ENCODE measurements at places on chromosomes 2 and 18.

- DNase-seq, result no peak
These were observed 67.8 kb downstream of the RTP5 start for GRCh38 chr2:241937297-241937696.

- DNase-seq, result no peak
These were observed 57.4 kb upstream of the ACKR3 start for GRCh38 chr2:236512267-236512666.

- DNase-seq, result no peak
These were observed 23.7 kb downstream of the CYP27A1 start for GRCh38 chr2:218805627-218806026.

- DNase-seq, result no peak
These were observed 7.0 kb downstream of the TANC1 start for GRCh38 chr2:158975271-158975921.

DNA sequence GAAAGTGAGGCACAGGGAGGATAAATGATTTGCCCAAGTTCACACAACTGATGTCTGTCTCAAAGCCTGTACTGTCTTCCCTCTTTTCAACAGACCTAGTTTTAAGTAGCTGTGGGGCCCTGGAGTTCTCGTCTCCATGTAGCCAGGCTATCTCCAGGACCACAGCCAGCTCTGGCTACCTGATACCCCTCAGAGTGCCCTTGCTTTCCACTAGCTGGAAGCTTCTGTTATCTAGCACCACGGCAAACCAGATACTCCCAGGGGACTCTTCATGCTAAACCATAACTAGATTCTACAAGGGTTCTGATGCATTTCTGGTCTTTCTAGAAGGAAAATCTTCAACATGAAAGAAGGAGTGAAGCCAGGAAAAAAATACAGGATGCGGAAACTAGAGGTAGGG lies 137.3 kb downstream of the GALNT14 start:
- DNase-seq, result no peak

GRCh38 chr2:45344071-45344470 lies 267.0 kb downstream of the SRBD1 start:
- no peak for DNase-seq

GRCh38 chr2:127511917-127512316 lies 14.4 kb downstream of the IWS1 start:
- DNase-seq, result no peak

- no peak for DNase-seq
These were observed 25.1 kb downstream of the ASXL2 start for GRCh38 chr2:25853038-25853638.

DNA sequence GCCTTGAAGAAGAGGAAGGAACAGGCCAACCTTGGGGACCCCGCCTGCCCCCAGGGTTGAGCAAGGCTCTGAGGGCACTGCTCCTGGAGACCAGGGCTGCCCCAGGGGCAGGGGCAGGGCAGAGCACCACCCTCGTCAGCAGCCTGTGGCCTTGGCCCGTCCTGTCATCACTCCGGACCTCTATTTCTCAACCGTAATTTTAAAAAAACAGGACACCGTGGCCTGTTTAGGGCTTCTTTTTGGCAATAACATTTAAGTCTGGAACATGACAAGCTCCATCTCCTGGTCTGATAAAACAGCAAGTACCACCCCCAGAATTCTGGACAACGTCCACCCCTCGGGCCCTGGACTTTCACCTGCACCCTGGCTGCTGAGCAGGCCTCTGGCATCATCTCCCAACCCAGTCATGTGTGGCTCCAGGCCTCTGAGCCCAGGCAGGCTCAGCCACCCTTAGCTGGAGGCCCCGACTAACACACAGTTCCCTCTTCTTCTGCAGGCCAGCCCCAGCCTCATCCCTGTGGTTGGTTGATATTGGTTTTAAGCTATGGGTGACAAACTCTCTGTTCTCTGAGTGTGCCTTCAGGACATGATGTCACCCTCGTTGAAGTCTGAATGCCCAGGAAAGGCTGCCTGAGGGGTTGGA lies 22.6 kb upstream of the ID2 start:
- DNase-seq, result no peak

DNA sequence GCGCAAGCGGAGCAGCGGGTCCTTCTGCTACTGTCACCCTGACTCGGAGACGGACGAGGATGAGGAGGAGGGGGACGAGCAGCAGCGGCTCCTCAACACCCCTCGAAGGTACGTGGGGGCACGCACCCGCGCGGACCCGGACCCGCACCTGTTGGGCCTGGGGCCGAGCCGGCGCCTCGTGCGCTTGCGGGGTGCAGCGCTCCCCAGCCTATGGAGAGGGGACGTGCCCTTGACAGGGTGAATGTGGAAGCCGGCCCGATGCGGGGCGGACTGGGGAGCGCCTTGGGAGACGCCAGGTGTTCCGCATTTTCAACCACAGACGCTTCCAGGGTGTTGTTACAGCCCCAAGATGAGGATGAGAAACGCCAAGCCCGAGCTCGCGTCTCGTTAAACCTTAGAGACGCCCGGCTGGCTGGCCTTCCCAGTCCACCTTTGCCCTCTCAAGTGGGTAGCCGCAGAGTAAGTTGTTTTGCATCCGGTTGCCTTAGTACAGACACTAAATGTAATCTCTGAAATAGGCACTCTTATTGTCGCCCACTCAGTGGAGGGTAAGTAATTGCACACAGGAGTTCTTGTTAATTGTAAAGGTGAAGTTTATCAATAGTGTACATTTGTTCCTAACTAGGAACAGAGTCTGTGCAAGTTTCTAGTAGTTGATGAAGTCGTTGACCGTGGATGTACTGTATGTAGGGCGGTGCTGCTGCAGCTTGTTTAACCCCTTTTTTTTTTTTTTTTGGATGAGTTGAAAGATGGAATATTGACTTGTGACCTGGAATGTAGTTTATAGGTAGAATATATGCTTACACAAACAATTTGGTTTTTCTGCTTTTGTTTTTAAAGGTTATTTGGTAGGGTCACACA lies 815 bp downstream of the GMCL1 start:
- DNase-seq, result no peak

- no peak for DNase-seq
These were observed 158.7 kb downstream of the VWC2L start for GRCh38 chr2:214569419-214570035.

DNA sequence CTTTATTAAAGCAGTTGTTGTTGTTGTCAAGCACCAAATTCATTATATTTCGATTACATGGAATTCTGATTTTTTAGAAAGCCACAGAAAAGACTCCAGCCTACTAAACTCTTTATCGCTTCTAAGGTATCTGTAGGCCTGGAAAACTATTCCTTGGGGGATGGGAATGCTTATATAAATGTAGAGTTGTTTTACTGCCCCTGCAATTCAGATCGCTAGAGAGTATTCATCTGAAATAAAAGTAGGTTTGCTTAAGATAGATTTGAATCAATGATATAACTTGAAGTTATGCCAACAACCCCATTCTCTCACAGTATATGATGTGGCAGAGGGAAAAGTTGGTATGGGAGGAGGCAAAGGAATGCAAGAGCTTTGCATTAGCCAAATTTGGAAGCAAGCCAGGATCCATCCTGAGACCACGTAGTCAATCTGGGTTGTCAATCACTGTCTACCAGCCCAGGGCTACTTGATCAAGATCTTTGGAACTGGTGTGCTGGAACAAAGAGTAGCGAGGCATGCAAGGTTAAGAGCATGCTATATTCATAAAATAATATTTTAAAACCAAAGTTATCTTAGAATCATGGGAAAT lies 95.9 kb downstream of the LYPD6B start:
- no peak for DNase-seq

All from epithelial cell of prostate (primary cell).